ENCODE measurements at places on chromosomes 4 and X.

DNA sequence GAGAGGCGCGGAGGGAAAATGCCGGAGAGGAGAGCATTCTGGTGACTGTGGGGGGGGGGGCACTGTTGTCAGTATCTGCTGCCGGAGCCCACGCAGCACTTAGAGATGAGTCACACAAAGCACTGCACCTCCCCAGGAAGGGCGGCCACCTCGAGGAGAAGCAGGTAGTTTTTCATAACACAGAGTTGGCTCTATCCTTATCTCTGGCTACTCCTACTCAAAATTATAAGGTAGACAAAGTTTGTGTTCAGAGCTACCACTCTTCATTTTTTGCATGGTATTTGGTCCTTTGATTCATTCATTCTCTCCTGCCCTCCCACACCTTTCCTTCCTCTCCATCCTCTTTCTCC is 76.2 kb upstream of the SCOC start:
- DNase-seq, result no peak

DNA sequence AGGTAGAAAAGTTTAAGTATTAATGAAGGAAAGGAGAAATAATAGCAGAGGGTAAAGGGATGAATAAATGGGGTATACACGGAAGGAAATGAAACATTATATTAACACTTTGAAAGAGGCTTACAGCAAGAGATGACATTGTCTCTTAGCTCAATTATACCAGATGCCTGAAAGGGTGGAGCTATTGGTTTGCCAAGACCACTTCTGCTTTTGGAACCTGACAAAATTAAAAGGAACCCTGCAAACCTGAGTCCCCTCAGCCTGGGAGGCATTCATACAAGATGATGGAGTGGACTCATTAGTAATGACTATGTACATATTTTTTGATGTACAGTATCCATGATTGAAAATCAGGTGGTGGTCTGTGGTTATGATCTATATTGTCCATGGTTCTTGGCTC is 45.1 kb upstream of the HPF1 start:
- no peak for DNase-seq

- no peak for DNase-seq
Measured at GRCh38 chrX:54494989-54495813, 833 bp downstream of the FGD1 start.

- DNase-seq, result peak; percentile 40
Measured at GRCh38 chr4:152981278-152981677, 45.2 kb downstream of the FHDC1 start.

GRCh38 chrX:150092549-150092948 is 154.3 kb upstream of the EOLA2 start:
- DNase-seq, result no peak

GRCh38 chr4:71269233-71269632 is 69.6 kb upstream of the SLC4A4 start:
- DNase-seq, result no peak

GRCh38 chr4:37685823-37686372 is 278 bp downstream of the RELL1 start:
- no peak for DNase-seq

DNA sequence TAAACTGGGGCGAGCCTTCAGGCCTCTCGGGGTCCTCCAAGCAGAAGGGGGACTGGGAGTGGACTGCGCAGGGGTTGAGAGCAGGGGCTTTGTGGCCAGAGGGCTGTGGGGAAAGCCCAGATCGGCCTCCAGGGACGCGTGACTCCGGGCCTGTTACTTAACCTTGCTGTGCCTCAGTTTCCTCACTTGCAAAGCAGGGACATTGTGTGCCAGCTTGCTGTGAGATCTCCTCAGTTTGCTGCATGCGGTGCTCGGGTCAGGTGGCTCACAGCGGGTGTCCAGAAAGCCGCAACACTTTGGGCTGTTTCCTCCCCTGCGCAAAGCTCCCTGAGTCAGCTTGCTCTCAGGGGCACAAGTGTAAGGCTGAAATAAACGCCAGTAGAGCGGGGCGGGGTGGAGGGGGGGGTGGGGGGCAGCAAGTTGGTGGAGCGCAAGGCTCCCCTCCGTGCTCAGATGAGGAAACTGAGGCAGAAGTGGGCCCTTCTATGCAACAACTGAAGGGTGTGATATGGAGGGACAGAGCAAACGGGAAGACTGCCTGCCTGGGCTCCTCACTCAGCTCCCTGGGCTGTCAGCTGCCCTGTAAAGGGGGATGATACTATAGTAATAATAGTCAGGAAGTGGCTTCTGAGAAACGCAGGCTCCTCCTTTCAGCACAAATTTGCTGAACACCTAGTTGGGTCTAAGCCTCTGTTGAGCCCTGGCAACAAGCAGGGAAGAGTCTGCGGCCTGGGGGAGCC is 101.0 kb downstream of the HMX1 start:
- peak; percentile 40 for DNase-seq

DNA sequence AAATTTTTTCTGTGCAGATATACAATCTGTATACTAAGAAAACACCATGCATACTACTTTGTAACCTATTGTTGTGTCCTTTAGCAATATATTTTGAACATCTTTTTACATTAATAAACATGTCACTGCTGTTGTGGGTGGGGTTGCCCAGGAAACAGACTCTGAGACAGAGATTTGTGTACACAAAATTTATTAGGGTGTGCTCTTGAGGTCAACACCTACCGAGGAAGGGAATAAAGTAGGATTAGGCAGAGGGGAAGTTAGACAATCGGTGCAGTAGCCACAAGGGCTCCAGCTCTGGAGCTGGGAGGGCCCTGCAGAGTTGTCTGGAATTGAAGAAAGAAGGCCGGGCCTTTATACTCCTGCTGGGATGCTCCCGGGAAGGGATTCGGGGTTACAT is 56.4 kb downstream of the CXorf58 start:
- no peak for DNase-seq

- no peak for DNase-seq
Measured at GRCh38 chrX:110168585-110168984, 149.3 kb downstream of the AMMECR1 start.

DNA sequence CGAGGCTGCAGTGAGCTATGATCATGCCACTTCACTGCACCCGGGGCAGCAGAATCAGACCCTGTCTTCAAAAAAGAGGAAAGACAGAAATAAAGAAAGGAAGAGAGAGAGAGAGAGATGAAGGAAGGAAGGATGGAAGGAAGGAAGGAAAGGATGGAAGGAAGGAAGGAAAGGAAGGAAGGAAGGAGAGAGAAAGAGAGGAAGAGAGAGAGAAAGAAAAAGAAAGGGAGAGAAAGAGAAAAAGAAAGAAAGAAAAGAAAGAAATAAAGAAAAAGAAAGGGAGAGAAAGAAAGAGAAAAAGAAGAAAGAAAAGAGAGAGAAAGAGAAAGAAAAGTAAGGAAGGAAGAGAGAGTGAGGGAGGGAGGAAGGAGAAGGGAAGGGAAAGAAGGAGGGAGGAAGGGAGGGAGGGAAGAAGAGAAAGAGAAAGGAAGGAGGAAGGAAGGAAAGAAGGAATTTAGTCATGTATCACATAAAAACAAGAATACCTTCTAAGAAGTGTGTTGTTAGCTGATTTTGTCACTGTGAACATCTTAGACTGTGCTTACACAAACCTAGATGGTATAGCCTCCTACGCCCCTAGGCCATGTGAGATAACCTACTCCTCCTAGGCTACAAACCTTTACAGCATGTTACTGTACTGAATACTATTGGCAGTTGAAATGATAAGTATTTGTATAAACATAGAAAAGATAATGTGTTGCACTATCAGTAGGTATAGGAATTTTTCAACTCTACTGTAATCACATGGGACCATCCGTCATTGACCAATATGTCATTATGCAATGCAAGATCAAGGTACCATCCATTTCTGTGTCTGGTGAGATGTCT is 17.4 kb upstream of the AFF1 start:
- no peak for DNase-seq

- DNase-seq, result no peak
Measured at GRCh38 chr4:15164571-15164970, 162.3 kb downstream of the CPEB2 start.

- DNase-seq, result no peak
Measured at GRCh38 chrX:68018248-68019203, 414.8 kb downstream of the OPHN1 start.

DNA sequence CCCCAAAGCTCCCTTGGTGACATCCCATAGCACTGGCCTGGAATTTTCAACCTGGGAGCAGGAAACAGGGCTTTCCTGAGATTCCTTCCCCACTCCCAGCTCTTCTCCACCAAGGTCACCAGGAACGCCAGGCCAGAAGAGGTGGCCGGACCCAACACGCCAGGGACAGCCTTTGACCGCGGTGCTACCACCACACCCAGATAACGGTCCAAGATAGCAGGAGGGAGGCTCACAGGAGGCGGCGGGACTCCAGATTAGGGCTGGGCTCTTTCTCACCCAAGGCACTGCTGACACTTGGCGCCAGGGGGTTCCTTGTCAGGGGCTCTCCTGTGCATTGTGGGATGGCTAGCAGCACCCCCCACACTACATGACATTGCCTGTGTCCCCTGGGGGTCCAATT is 22.9 kb downstream of the ZFYVE28 start:
- DNase-seq, result no peak

DNA sequence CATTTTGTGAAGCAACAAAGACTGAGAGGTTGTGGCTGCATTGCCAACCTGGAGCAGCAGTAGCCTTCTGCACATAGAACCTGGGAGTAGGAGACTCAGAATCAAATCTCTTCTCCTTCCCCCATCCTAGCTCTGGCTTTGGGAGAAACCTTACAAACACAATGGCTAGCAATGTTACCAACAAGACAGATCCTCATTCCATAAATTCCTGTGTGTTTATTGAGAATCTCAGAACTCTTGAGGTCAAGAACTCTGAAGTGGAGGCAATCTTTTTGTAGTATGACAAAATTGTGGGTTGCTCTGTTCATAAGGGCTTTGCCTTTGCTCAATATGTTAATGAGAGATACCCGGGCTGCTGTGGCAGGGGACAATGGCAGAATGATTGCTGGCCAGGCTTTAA is 406.7 kb upstream of the SPANXN1 start:
- DNase-seq, result no peak

DNA sequence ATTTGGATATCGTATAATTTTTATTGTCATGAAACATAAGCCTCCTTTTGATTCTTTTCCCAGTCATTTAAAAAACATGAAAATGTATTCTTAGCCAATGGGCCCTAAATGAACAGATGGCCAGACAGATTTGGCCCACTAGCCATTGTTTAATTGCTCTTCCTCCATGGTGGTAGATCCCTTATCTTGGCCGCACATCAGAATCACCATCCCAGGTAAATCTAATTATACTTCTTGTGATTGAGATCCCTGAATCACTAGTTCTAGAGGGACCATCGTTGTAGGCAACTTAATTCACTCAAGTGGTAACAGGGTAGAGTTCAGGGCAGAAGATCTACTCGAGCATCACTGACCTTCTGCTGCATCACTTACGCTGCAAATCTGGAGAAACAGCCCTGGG is 24.1 kb upstream of the VCX3A start:
- no peak for DNase-seq

DNA sequence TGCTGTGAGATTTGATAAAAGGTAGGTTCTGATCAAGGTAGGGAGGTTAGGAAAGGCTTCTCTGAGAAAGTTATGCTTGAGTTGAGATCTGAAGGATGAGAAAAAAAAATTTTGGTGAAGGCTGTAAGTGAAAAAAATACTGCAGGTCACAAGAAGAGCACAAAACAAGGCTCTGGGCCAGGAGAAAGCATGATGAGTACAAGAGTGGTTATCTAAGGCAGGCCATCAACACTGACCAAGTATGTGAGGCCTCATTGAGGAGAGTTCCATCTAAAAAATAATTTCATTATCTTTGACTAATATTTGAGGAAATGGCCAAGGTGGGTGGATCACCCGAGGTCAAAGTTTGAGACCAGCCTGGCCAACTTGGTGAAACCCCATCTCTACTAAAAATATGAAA is 71.6 kb upstream of the SLC4A4 start:
- DNase-seq, result no peak

GRCh38 chr4:40173470-40173875 is 23.4 kb upstream of the RHOH start:
- no peak for DNase-seq

All from spleen (tissue), 13 donors.